ENCODE measurements at places on chromosomes 1 and 21.

GRCh38 chr21:45034556-45035476, 39.6 kb upstream of the ADARB1 start:
- DNase-seq = no peak

- no peak for DNase-seq
Measured at GRCh38 chr1:56034847-56035481, 544.4 kb downstream of the PLPP3 start.

DNA sequence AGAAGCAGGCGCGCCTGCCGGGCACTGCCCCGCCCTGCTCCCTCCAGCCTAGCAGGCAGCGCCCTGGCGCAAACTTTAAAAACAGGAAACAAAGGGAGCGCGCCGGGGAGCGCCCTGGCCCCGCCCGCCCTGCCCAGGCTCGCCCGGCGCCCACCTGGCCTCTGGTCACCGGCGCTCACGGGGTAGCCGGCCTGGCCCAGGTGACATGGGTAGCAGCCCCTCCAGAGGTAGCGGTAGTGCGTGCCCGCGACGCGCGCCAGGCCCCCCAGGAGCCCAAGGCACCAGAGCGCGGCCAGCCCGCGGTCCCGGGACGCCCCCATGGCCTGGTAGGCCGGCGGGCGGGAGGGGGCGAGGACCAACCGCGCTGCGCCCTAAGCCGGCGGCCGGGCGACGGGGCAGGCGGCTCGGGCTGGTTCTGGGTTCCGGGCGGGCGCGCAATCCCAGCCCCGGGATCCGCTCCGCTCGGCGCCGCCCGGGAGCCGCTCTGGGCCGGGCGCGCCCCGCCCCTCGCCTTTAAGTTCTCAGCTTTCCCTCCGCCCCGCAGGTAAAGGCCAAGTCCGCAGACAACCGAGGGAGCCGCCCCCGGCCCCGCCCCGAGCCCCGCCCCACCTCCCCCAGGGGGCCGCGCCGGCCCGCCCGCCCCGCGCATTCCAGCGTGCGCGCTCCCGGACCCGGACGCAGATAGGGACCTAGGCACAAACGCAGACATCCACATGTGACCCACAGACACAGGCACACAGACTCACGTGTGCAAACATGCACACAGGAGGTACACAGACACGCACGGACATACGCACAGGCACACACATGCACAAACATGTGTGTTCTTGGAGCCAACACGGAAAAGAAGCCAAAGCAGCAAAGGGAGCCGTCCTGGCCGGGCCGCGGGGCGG, 76.7 kb downstream of the ARHGEF16 start:
- no peak for DNase-seq

GRCh38 chr21:24705201-24705600, 902.1 kb downstream of the MRPL39 start:
- no peak for DNase-seq

DNA sequence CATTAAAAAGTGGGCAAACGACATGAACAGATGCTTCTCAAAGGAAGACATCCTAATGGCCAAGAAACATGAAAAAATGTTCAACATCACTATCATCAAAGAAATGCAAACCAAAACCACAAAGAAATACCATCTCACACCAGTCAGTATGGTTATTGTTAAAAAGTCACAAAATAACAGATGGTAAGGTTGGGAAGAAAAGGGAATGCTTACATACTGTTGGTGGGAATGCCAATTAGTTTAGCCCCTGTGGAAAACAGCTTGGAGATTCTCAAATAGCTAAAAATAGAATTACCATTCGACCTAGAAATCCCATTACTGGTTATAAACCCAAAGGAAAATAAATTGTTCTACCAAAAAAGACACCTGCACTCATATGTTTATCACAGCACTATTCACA, 369.4 kb downstream of the KCNH1 start:
- DNase-seq = no peak

DNA sequence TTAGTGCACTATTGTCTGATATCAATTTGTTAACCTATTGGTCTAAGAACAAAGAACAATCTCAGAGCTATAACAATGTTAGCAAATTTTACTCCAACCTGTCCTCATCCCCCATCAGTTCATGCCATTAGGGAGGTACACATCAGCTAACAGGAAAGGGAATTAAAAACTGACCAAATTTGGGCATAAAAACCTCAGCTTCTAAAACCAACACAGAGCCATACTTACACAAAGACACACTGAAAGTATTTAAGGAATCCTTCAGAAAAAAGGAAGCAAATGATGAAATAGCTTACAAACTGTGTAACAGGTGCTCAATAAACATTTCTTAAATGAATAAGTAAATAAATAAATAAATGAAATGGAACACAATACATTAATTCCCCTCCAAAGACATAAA, 89.2 kb downstream of the TTLL7 start:
- no peak for DNase-seq

- no peak for DNase-seq
Measured at GRCh38 chr1:234897390-234897749, 231.3 kb downstream of the TOMM20 start.

- DNase-seq = no peak
Measured at GRCh38 chr1:160855181-160855981, 7.3 kb downstream of the CD244 start.

DNA sequence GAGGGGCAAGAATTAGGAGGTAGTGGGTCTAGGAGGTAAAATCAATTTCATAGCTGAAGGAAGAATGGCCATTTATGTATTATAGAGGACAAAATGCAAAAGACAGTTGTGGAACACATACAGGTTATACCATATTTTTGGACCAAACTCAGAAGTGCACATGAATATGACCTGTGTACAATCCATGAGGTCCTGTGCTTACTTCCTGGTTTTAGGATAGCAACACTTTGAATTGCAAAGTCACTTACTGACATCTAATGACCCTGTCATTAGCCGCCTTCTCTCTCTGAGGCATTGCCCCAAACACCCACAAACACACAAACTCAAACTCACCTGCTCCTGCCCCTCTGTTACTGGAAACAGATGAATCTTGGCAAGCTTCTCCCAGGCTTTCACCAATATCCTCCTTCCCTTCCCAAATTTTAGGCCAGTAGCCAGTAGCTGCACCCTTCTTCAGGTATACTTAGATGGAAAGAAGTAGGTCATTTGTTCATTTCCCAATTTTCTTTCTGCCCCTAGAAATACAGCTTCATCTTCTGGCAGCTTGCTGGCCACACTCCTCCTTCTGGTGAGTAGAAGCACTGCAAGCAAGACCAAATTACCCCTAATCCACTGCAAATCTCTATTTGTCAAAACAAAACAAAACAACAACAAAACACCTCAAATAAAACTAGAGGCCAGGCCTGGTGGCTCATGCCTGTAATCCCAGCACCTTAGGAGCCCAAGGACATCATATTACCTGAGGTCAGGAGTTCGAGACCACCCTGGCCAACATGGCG, 13.7 kb upstream of the RPL5 start:
- DNase-seq = no peak

DNA sequence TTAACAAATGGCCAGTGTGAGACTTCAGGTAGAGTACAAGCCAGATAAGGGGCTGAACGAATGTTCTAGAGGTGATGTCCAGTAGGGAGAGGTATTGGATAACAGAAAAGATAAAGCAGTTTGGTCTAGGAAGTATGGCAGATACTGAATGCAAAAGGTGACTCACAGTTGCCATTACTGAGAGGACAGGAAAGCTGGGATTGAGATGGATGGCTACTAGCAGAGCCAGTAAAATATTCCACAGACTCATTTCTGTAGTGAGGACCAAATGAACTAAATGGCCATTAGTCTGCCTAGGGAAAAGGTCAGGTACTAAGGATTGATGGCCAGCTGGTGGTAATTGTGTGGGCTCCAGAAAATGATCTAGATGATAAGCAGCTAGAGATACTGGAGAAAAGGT, 11.5 kb downstream of the MACO1 start:
- no peak for DNase-seq

DNA sequence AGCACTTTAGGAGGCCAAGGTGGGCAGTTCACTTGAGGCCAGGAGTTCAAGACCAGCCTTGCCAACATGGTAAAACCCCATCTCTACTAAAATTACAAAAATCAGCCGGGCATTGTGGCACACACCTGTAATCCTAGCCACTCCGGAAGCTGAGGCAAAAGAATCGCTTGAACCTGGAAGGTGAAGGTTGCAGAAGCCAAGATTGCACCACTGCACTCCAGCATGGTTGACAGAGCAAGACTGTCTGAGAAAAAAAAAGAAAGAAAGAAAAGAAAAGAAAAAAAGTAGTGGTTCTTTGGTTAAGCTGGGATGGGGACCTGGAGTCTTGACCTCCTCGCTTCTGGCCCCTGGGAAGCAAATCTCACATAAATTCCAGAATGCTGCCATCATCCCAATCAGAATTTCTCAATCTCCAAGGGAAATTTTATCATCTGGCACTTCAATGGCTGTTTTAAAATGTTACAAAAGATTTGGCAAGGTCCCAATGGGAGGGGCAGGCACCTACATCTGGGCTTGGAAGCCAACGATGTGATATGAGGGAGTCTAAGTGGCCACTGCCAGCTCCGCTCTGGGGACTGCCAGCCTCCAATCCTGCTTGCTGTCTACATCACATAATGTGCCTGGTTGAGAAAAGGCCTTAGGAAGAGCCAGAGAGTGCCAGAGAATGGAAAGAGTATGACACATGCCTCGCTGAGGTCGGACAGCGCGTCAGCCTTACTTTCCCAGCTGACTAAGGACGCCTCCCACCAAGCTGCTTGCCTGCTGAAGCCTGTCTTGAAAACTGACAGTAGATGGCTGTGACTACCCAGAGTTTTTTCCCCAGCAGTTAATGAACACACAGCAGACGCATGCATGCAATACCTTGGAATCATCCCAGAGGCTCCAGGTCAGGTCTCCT, 42.1 kb upstream of the SRP9 start:
- no peak for DNase-seq

- no peak for DNase-seq
Measured at GRCh38 chr21:35226328-35226727, 177.2 kb upstream of the RUNX1 start.

DNA sequence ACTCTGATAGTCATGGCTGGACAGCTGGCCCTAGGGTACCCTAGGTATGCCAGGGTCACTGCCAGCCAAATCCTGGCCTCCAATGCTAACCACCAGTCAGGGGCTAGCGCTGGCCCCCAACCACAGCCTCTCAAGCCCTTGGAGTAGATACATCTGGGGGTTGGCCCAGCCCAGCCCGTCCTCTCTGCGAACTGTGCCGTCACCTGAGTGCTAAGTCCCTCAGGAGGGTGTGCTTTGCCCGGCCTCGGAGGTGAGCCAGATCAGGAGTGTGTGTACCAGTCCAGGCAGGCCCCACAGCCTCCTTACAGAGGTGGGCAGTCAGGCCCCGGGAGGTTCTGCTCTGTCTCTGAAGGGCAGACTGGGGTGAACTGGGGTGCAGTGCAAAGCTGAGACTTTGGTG, 34.0 kb upstream of the DISP3 start:
- no peak for DNase-seq

GRCh38 chr1:92910081-92910480, 51.2 kb downstream of the DIPK1A start:
- DNase-seq = no peak

- no peak for DNase-seq
Measured at GRCh38 chr21:43895196-43895595, 30.2 kb downstream of the AGPAT3 start.

DNA sequence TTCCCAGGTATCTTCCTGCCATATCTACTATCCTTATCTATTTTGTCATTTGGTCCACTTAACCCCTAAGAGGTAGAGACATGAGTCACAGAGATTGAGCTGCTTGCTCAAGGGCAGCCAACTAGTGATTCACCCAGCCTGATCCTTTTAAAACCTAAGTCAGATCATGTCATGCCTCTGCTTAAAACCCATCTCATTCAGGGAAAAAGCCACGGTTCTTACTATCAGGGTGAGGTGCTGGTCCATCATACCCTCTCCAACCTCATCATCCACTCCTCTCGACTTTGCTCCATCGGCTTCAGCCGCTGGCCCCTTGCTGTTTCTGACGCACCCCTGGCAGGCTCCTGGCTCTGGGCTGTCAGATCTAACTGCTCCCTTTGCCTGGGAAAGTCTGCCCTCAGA, 14.4 kb upstream of the PPP1R15B start:
- no peak for DNase-seq

GRCh38 chr1:22295856-22296255, 153.0 kb upstream of the WNT4 start:
- DNase-seq = no peak

GRCh38 chr1:213250041-213250440, 199.0 kb downstream of the RPS6KC1 start:
- DNase-seq = no peak

DNA sequence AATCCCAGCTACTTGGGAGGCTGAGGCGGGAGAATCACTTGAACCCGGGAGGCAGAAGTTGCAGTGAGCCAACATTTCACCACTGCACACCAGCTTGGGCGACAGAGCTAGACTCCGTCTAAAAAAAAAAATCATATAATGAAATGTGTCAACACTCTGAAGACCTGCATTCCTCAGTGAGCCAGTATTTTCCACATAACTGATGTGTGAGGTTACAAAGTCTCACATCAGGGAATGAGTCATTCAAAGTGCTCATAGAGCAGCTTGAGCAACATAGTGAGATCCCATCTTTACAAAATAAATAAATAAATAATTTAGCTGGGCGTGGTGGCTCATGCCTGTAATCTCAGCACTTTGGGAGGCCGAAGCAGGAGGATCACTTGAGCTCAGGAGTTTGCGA, 65.5 kb downstream of the CASZ1 start:
- no peak for DNase-seq

- DNase-seq = no peak
Measured at GRCh38 chr21:17613242-17613676, 558 bp upstream of the BTG3 start.

DNA sequence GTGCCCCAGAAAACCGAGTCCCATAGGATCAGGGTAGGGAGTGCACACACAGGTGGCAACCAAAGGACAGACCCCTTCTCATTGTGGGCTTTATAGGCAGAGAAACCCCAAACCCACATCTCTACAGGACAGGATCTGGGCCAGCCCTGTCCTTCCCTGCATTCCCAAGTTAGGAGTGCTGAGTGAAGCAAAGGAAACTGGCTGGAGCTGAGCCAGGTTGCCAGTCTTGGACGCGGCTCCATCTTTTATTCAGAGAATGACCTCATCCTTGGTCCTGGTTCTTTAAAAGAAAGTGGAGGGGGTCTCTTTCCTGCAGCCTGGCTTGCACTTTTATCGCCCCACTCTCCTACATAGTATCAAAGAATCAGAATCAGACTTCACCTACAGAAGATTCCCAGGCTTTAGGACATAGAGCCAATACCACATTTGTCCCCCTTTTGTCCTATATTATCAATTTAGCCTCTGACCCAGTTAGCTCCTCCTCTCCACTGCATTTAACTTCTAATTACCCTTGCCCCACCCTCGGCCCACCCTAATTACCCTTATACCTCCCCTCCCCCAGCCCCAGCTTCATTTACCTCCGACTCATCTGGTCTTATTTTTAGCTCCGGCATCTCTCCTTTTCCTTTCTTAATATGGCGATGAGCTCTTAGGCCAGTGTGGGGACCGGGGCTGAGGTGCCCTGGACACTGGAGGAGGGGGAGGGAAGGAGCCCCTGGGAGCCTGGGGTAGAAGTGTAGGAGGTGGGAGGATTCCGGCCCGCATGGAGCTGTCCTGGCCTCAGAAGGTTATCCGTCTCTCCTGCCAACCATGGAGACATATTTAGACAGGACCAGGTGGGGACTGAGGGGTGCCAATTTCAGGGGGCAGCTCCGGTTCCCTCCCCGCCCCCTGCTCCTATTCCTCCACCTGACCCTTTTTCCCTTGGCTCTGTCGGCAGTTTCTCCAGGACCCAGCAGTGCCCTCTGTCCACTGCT, at the start of gene CASQ1:
Gene CASQ1 (plus strand): TSS at position 927 of the 977 bp plus-strand sequence. CDS start 177 bp downstream, outside the sequence.
- no peak for DNase-seq

All from NCI-H187 (cell line).